ENCODE measurements at places on chromosomes 6 and 20.

DNA sequence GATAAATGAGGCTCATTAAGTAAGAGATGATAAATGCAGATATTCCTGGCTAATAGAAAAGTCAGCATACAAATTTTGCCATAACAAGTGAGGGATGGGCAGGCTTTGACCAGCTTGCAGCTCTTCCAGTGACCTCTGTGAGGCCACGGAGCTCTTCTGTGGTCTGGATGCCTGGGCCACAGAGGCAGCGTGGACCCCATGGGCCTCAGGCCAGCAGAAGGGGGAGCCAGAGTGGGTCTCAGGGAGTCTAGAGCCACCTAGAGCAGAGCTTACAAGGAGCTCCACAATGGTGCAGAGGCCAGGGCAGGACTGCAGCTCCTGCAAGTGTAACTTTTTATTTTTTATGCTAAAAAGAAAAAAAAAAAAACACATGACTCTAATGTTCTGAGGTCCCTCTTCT lies 165.1 kb downstream of the ARID1B start:
- DNase-seq, result no peak

DNA sequence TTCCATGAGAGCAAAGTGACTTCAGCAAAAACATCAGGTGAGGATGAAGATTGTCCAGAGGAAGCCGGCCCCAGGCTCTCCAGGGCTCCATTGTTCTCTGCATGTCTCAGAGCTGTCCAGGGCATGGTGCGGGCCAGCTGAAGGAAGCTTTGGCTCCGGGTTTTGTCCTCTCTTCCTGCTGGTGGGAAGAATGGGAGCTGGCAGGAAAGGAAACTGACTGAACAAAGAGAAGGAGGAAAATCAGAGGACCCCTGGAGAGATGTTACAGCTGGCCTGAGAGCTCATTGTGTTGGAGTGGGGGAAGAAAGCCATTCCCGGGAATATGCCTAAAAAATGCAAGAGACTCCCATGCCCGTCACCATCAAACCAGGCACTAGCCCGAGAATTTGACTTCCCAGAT lies 27.1 kb downstream of the PRND start:
- DNase-seq, result no peak

- no peak for DNase-seq
Measured at GRCh38 chr6:96913621-96914020, 10.9 kb upstream of the KLHL32 start.

DNA sequence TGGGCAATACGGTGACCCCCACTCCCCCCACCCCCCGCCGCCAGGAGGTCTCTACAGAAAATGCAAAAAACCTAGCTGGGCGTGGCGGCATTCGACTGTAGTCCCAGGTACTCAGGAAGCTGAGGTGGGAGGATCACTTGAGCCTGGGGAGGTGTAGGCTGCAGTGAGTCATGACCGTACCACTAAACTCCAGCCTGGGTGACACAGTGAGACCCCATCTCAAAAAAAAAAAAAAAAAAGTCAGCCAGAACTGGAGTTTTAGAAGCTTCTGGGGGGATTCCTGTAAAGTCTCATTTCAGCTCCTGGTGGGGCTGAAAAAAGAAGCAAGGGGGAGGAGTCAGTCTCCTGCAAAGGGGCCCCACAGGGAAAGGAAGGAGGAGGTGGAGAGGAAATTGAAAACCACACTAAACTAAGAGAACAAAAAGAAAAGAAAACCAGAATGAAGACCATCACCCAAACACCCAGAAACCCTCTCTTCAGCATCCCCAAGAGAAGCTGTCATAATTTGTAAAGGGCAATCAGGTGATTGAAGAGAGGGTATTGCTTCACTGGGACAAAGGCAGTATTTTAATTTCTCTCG lies 50.4 kb downstream of the NOL4L start:
- DNase-seq, result no peak

- no peak for DNase-seq
Measured at GRCh38 chr6:42637681-42638080, 73.9 kb downstream of the UBR2 start.

- no peak for DNase-seq
Measured at GRCh38 chr6:125379174-125379573, 77.4 kb upstream of the HDDC2 start.

- no peak for DNase-seq
Measured at GRCh38 chr6:42279966-42280629, 62.4 kb upstream of the MRPS10 start.

DNA sequence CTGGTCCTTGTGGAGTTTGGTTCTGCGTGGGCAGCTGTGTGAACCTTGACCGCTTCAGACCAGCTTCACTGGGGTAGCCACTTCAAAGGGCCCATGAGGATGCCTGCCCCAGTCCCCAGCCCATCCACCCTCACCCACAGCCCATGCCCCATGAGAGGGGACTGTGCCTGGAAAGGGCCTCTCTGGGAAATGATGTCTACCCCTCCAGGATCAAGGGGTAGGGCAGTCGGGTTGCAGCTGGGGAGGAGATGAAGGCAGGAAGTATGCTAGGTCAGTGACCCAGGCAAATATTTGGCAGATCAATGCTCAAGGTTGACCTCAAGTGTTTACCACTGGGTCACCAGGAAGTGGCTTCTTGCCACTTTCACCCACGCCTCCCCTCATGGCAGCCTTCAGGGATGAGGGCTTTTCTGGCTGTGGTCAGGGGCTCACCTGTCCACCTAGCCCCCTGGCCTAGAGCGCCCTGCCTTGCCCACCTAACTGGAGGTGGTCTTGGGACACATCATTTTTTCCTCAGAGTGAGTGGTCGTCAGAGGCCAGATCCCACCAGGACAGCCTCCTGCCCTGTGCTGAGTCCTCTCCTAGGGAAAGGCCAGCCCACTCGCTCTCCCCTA lies 109.5 kb downstream of the SNX5 start:
- DNase-seq, result no peak

GRCh38 chr6:37109714-37110499 lies 60.0 kb upstream of the PIM1 start:
- no peak for DNase-seq

GRCh38 chr20:13238001-13238653 lies 17.1 kb downstream of the ISM1 start:
- DNase-seq, result no peak

DNA sequence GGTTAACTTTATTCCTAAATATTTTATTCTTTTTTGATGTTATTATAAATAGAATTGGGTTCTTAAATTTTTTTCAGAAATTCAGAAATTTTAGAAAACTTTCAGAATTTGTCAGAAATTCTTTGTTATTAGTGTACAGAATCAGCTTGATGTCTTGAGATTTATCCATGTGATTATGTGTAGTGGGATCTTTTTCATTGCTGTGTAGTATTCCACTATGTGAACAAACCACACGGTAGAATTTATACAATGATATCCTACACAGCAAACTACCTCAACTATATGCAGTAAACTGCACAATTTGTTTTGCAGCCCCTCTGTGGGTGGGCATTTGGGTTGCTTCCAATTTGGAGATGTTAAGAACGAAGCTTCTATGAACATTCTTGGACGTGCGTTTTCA lies 43.9 kb downstream of the PACSIN1 start:
- DNase-seq, result no peak

- DNase-seq, result no peak
Measured at GRCh38 chr6:13427316-13427715, 60.1 kb downstream of the GFOD1 start.

- no peak for DNase-seq
Measured at GRCh38 chr20:58709703-58710039, 17.1 kb downstream of the NPEPL1 start.

GRCh38 chr6:20354366-20354765 lies 47.3 kb upstream of the E2F3 start:
- no peak for DNase-seq

DNA sequence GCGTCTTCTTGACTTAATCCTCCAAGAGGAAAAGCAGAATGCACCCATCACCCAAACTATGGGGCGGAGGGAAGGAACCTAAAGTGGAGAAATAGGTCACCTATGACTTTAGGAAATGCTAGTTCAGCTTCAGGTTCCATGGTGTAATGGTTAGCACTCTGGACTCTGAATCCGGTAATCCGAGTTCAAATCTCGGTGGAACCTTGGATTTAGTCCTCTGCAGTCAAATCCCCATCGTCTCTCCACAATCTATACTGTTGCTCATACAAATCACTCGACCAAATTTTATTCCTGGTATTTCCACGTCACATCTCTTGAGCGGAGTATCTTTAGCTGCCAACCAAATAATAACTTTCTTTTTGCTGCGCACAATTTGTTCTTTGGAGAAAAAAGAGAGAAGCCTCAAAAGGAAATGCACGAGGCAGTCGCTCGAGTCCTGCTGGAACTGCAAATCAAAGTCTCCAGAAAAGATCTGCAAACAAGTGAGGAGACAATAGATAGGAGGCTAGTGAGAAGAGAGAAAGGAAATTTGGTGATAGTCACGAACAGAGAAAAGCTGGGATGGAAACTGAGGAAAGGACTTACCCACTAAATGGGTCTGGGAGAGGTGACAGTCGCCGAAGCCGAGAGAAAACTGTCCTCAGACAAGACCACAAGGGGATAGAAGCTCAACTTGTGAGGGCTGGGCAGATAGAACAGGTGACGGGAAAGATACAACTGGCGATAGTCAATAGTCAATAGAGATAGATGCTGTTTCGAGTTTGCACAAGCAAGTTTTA lies 16.6 kb downstream of the POM121L2 start:
- DNase-seq, result no peak
